NCI-H526 (cell line): ENCODE measurements at places on chromosomes 16 and 17.
A peak's percentile ranks its signal among the peaks of the same experiment; 100 is the strongest.

GRCh38 chr16:7601100-7601499 is 268.5 kb downstream of the RBFOX1 start:
- DNase-seq, result no peak

DNA sequence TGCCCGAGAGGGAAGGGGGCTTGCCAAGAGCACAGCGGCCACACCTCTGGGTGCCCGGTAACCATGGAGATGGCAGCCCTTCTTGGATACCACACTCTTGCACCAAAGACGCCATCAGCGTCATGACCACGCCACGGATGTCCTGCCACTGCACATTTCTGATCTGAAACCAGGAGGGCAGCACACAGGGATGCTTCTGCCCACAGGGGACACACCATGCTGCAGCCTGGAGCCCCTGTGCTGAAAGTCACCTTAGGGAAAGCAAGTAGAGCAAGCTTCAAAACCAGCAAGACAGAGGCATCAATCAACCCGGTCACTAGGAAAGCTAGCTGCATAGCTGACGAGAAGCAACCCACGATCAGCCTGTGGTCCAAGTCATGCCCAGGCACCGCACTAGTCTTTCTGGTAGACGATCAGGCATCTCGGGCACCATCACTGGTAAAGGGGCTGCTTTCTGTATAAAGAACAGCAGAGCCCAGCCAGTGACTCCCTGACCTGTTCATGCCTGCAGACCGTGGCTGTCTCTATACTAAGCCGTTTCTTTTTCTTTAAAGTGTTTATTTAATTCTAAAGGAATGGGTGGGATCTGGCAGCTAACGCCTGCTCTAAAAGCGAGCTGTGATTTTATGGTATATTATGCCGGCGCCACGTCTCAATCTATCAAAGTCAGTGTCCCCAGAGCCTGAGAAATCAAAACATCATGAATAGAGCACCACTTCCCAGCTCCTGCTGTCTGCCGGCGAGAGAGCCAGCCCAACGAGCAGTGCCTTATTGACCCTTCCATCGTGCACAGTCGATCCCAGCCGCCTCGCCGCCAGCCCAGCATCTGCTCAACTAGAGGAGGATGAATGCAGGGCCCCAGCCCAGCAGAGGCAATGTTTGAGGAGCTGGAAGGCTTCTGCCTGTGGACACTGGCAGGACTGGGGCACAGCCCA is 244.7 kb downstream of the RBFOX3 start:
- DNase-seq, result no peak

DNA sequence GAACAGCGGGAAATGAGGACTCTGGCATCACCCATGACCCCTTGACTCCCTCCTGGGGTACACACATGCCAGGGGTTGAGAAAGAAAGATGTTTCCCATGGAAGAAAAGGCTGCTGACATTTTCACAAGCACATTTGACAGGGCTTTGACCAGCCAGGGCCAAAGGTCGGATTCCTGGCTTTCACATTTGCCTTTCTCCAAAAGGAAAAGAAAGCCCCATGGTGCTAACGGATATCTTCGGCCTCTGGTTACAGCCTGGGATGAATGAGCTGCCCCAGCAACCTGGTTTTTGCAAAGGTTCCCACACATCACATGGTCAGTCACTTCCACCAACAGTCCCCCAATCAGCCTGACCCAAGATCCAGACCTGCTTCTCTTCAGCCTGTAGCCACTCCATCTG is 478.2 kb upstream of the CDH11 start:
- DNase-seq, result no peak

- DNase-seq, result peak; percentile 28
These were observed 131.6 kb upstream of the NUDT7 start for GRCh38 chr16:77590707-77591106.

DNA sequence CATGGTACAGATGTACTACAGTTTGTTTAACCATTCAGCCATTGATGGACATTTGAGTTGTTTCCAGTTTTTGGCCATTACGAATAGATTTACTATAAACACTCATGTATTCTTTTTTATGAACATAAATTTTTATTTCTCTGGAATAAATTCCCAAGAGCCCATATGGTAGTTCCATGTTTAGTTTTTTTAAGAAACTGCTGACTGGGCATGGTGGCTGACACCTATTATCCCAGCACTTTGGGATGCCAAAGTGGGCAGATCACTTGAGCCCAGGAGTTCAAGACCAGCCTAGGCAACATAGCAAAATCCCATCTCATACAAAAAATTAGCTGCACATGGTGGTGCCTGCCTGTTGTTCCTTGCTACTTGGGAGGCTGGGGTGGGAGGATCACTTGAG is 30.3 kb downstream of the PRAC1 start:
- DNase-seq, result no peak

DNA sequence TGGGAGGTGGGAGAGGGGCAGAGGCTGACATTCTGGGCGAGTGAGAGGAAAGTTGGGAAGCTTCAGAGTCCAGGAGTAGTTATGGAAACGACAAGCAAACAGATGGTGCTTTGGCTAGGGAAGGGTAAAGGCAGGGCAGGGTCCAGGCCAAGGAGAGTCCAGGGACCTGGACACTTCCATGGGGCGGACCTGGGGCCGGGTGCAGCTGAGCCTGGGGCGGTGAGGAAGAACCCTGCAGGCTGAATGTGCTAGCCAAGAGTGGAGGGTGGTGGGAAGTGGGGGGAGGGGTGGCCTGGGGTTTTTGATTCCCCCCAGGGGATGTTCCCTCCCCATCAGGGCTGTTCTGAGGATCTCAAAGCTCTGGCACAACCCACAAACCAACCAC is 2.6 kb downstream of the PPP1R9B start:
- no peak for DNase-seq

DNA sequence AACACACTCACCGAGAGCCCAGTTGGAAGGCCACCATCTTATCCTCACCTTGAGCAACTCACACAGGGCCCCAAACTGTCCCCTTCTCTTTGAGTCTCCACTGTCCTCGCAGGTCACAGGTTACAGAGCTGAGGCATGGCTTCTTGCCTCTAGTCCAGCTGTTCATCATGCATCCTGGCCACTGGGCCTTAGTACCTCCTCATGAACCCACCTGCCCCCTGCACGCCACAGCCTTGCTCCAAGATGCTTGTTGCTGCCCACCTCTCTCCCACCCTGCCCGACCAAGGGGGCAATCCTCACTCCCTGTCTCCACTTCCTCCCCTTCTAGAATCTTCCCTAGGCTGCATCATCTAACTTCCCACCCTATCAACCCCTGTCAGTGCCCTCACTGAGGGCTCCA is 17.1 kb downstream of the CDH5 start:
- DNase-seq, result no peak

GRCh38 chr16:88524973-88525662 is 45.1 kb upstream of the ZC3H18 start:
- no peak for DNase-seq

GRCh38 chr17:17077101-17077500 is 34.8 kb downstream of the MPRIP start:
- DNase-seq, result no peak

- DNase-seq, result no peak
These were observed 8.8 kb downstream of the SPIRE2 start for GRCh38 chr16:89837014-89837546.

DNA sequence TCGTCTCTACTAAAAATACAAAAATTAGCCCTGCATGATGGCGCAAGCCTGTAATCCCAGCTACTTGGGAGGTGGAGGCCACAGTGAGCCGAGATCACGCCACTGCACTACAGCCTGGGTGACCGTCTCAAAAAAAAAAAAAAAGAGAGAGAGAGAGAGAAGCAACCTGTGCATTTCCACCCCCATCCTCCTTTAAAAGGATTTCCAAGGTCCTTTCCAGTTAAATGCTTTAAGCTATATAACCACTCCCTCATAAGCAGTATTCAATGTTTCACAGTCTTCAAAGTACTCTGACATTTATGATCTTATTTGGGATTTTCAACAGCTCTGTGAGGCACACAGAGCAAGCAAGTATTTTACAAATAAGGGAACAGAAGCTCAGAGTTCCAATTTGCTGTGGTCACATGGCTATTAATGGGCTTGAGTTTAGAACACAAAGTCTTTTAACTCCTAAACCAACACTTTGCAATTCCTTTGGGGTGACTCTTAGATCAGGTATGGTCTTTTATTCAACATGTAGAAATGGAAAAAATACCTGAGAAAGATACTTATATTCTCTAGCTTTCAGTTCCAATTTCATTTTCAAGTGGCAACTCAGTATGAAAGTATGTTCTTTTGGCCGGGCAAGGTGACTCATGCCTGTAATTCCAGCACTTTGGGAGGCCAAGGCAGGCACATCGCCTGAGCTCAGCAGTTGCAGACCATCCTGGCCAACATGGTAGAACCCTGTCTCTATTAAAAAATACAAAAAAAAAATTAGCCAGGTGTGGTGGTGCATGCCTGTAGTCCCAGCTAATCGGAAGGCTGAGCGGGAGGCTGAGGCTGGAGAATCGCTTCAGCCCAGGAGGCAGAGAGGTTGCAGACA is 31.3 kb downstream of the SPOP start:
- no peak for DNase-seq

DNA sequence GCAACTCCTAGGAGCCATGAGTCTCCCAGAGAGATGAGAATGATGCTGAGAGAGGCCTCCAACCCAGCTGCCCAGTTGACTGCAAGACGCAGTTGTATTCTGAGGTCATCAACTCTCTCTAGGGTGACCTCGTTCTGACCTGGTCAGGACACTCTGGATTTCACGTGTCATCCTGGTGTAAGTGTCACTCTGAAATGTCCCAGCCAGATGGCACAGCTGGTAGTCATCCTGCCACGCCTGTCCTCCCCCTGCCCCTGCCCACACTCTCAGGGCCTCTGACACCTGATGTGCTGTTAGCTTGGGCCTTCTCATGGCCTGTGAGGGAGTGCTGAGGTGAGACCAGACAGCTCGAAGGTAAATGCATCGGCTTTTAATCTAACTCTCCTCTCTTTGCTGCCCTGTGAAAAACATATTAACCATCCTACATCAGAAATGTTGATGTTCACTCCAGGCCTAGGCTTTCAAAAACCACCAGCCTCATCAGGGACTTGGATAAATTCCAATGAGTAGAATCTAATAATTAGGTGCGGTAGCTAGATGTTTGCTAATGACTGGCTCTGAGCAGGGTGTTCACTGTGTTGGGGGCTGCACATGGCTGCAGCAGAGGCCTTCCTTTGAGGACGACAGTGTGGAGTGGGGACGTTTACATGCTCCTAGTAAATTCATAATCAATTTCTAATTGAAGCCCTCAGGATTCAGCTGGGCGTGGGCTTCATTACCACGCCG is 13.8 kb downstream of the MLYCD start:
- no peak for DNase-seq
